ENCODE measurements at places on chromosomes 12 and 14.
A peak's percentile ranks its signal among the peaks of the same experiment; 100 is the strongest.

- DNase-seq: no peak
These were observed 166.7 kb upstream of the HIF1A start for GRCh38 chr14:61528591-61529021.

- DNase-seq: no peak
These were observed 26.7 kb downstream of the TOGARAM1 start for GRCh38 chr14:44988694-44989093.

DNA sequence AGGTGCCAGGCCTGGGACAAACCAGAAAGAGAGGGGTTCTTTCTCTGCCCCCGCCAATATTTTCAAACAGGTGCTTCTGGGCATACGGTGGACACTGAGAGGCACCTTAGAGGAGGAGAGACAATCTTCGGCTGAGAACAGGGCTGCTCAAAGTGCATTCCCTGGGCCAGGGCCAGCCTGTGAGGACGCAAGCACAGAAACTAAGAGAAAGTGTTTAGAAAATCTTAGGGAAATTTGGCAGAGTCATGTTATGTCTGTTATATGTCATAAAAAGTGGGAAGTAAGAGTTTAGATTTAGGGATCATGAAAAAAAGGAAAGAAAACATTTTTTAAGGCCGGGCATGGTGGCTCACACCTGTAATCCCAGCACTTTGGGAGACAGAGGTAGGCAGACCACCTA, 83.7 kb downstream of the VWF start:
- DNase-seq: no peak

DNA sequence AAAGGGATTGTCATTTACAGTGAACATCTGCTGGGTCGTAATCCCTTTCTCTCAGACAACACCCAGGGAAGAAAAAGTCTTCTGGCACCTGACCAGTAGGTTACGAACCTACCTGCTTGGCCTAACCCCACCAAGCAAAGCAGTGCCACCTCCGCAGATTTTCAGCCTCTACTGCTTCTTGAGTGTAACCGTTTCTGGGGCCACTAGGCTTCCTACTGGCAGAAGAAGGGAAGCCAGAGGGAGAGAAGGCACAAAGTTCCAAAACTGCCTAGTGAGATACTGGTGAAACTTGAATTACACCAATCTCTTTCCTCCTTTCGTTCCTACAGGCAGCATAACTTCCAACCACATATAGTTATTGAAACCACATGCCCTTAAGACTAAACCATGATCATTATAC, 383.6 kb downstream of the BCAT1 start:
- DNase-seq: no peak

GRCh38 chr14:94575730-94576585, 5.3 kb upstream of the SERPINA5 start:
- no peak for DNase-seq

DNA sequence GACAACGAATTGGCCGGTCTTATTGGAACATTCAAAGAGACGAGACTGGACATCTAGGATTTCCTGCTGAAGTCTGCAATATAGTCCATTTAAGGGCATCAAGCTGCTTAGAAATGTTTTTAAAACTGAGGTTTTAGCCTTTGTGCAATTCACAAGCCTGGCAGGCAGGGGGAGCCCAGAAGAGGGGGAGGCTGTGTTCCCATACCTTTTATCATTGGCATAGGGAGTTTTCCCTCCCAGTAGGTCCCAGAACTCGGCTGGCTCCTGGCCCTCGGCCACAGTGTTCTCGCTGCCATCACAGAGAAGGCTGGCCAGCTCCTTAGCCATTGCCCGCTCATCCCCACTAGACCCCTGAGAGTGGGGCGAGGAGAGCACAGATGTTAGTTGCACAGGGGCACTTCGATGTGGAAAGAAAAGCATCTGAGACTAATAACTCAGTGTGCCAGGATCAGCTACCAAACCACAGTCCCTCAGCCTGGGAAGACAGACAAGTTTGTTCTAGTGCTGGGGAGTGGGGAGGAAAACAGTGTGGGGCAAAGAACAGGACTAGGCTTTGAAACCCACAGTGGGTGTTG, 15.1 kb downstream of the AVIL start:
- DNase-seq: peak; percentile 45

DNA sequence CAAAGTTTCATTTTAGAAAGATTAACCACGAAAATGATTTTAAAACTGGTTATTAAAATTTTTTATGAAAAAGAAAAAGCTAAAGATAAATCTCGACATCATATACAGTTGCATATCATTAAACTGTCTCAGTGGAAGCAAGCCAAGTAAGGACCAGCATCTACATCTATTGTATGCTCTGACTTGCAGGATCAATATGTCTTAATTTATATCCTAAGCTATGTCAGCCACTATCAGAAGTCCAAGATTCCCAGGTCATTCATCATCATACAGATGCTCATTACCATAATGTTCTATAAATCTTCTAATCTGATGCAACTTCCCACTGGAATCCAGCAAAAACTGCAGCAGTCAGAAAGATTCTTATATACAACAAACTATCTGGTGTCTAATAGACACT, 43.5 kb downstream of the CMAS start:
- DNase-seq: no peak

DNA sequence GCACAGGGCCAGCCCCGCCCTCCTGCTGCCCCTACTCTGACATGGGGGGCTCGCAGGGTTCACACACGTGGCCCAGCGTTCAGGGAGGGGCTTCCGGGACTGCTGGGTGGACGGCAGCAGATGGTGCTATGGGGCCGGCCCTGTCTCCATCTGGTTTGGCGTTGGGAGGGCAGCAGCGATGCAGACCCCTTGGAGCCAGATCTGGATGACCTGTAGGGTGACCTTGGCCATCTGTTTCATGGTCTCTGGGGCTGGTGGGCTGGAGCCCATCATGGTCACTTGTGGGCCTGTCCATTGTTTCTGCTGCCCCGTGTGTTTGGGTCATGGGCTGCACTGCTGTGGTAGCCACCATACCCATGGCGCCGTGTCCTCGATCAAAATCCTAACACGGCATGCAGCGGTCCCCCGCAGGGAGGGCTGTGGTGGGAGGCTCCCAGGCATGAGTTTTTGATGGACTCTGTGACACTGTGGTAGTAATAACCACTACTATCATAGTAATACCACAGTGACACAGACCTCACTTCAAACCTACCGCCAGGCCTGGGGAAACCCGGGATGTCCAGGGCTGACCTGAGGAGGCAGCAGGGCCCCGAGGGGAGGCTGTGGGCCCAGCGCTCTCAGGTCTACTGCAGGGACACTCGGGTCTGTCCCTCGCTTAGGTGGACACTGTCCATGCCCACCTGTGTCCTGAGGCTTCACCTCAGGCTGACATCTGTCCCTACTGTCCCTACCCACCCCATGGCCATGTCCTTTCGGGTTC, 359.4 kb downstream of the TMEM121 start:
- DNase-seq: no peak

- peak; percentile 24 for DNase-seq
These were observed 283.3 kb upstream of the PWP1 start for GRCh38 chr12:107402041-107403022.

DNA sequence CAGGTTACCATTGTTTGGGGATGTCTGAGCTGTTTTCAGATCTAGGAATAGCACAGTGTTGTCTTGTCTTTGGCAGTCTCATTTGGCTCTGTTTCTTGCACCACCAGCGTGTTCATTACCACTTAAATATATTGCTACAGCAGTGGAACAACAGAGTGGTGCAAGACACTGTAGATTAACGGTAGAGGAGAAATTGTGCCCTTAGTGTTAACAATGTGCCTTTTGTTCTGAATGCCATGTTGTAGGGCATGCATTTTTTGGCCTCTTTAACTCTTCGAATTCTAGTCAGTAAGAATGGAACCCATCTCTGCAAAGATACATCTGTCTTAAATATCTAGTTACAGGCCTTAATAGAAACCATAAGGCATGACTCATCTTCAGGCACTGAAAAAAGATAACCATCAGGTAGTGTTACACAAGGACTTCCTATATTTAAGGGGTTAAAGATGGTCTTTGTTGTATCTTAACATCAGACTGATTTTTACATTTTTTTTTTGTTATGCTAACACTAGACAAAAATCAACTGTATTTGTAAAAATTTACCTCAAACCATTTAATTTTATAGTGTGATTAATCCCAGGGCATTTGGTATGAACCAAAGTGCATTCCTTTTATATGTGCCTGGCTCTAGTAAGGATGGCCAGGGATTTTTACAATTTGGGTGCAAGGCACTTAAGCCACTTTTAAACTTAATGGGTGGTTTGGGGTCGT, 12.9 kb downstream of the DYRK2 start:
- no peak for DNase-seq

GRCh38 chr14:28381656-28382055, 384.9 kb upstream of the FOXG1 start:
- DNase-seq: no peak

DNA sequence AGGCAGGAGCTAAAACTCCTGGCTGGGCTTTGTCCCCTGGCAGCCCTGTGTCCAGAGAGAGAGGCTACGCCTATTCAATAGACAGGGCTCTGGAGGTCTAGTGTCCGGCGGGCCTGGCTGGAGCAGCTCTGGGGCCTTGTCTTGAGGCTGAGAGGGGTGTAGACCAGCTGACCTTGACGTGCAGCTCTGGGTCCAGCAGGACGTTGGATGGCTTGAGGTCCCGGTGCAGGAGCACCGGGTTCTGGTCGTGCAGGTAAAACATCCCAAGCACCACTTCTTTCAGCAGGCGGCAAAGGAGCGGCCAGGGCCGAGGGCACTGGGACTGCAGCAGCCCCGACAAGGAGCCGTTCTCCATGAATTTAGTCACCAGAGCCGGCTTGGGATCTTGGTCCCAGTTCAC, 948 bp downstream of the RIPK3 start:
- no peak for DNase-seq

DNA sequence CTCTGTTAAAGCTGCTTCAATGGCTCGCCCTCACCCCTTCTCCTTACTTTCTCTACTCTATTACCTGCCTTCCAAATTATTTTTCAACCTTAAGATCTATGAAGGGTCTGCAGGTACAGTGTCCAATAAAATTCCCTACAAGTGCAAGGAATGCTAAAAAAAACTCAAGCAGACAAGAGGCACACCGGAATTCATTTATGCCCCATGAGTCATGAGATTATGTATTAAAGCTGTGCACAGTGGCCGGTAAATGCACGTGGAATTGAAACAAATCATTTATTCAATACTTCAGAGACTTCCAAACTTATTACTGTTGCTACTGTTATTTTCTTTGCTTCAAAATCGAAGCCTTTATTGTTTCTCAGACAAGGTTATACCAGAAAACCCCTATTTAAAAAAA, 68.4 kb downstream of the ST8SIA1 start:
- DNase-seq: no peak

GRCh38 chr14:104937161-104937560, 12.5 kb downstream of the PLD4 start:
- no peak for DNase-seq

- DNase-seq: no peak
These were observed 144.1 kb downstream of the RPAP3 start for GRCh38 chr12:47561746-47562145.

GRCh38 chr14:20470603-20470901, 1.3 kb downstream of the PNP start:
- no peak for DNase-seq

- no peak for DNase-seq
These were observed 62.1 kb downstream of the MVK start for GRCh38 chr12:109635717-109636116.

- no peak for DNase-seq
These were observed 39.4 kb upstream of the FUT8 start for GRCh38 chr14:65373016-65373670.

DNA sequence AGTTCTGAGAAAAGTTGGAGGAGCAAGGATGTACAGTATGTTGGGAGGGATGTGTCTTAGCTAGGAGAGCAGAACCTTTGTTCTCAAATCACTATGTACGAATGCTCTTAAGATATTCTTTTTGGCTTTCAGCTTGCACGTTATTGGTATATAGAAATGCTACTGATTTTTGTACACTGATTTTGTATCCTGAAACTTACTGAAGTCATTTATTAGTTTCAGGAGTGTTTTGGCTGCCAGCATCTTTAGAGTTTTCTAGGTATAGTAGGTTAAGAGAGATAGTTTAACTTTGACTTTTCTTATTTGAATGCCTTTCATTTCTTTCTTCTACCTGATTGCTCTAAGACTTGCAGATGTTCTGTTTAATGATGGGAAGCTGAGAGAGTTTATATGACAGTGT, 442.8 kb upstream of the FBXO33 start:
- DNase-seq: no peak

GRCh38 chr12:94561943-94562411, 88.4 kb downstream of the TMCC3 start:
- DNase-seq: peak; percentile 21

DNA sequence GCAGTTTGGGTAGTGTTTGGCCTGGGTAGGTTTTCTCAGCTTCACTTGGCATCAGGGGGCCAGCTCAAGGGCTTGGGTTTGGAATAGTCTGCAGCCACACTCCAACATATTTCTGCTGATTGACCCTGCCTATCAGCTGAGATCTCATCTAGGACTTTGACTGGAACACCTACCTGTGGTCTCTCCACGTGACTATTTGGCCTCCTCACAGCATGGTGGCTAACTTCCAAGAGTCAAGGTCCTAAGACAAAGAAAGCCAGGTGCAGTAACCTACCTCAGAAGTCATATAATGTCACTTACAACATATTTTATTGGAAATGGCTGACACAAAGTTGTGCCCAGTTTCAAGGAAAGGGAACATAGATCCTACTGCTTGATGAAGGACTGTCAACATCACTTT, 481.0 kb downstream of the EGLN3 start:
- DNase-seq: no peak

DNA sequence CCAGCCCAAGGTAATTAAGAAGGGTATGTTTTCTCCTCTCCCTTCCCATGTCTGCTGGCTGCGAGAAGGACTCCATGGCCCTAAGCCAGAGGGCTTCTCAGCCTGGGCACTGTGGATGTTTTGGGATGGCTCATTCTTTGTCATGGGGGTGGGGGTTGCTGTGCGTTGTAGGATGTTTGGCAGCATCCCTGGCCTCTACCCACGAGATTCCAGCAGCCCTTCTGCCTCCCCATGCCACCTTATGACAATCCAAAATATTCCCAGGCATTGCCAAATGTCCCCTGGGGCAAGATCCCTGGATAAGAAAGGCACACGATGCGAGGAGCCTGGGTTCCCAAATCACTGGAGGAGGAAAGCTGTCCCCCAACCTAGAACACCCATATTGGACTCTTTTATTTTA, 36.4 kb downstream of the DAO start:
- no peak for DNase-seq

- DNase-seq: no peak
These were observed 32.1 kb upstream of the PTGDR start for GRCh38 chr14:52235434-52235833.

GRCh38 chr12:11703378-11703777, 53.9 kb downstream of the ETV6 start:
- no peak for DNase-seq

Measured in B cell (primary cell).